ENCODE measurements at places on chromosomes 5 and 9.
A peak's percentile ranks its signal among the peaks of the same experiment; 100 is the strongest.

DNA sequence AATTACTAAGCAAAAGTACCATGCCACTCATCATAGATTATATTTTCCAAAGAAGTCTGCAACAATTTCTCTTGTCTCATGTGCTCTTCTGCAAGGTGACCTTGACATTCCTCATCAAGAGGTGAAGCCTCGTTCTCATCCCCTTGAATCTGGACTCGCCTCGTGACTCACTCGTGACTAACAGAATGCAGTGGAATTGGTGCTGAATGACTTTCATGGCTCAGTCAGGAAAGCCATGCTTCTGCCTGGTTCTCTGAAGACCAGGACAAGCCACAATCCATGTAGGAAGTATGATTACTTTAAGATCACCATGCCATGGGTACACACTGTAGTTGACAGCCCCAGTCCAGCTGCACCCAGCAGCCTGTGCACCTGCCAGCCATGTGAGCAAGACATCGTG is 335.8 kb downstream of the GADD45G start:
- no peak for DNase-seq

GRCh38 chr5:91101600-91102379 is 281.3 kb downstream of the ARRDC3 start:
- peak; percentile 24 for DNase-seq

DNA sequence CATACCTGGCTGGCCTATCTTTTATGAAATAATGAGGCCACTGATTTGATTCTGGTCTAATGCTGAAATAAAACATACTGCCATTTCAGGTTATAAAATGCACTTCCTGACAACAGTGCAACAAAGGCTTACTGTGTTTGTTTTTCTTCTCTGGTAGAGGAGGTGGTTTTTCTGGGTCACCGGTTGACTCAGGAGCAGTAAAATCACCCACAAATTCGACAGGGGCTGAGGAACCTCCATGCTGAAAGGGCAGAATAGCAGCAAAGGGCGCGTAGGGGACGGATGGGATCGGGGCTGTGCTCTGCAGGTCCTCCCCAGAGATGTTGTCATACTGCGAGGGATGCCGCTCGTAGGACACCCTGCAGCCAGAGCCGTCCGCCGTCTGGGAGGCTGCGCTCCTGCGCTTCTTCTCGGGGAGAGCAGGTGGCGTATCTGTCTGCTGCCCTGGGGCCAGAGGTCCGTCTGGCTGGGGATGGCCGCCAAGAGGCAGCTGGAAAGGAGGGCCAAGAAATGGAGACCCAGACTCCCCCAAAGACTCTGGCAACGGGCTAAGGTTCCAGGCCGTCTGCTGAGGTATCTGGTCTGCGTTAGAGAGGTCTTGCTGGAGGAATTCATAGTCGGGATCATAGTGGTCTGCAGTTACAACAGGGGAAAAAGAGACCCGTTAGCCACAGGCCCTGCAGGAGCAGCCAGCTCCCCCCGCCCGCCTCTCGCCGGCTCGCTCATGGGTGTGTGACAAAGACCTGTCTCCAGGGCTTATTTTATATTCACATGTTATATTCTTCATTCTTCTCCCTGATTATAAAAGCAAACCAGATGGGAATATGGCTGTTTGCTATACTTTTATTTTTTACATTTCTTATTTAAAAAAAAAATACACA is 80.7 kb downstream of the PRRT1B start:
- no peak for DNase-seq

- no peak for DNase-seq
These were observed 15.1 kb downstream of the AUH start for GRCh38 chr9:91346644-91347043.

DNA sequence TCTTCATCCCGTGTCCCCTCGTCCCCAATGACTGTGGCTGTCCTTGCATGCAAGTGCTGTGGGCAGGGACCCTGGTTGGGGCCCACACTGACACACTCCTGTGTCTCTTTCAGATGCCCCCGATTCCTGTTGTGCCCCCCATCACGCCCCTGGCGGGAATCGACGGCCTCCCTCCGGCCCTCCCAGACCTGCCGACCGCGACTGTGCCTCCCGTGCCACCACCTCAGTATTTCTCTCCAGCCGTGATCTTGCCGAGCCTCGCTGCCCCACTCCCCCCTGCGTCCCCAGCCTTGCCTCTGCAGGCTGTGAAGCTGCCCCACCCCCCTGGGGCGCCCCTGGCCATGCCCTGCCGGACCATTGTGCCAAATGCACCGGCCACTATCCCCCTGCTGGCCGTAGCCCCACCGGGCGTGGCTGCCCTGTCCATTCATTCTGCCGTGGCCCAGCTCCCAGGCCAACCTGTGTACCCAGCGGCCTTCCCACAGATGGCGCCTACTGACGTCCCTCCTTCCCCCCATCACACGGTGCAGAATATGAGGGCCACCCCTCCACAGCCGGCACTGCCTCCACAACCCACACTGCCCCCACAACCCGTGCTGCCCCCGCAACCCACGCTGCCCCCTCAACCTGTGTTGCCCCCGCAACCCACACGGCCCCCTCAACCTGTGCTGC is 75.0 kb downstream of the WNK2 start:
- no peak for DNase-seq

- DNase-seq = no peak
These were observed 67.1 kb upstream of the HSPB3 start for GRCh38 chr5:54388409-54388808.

DNA sequence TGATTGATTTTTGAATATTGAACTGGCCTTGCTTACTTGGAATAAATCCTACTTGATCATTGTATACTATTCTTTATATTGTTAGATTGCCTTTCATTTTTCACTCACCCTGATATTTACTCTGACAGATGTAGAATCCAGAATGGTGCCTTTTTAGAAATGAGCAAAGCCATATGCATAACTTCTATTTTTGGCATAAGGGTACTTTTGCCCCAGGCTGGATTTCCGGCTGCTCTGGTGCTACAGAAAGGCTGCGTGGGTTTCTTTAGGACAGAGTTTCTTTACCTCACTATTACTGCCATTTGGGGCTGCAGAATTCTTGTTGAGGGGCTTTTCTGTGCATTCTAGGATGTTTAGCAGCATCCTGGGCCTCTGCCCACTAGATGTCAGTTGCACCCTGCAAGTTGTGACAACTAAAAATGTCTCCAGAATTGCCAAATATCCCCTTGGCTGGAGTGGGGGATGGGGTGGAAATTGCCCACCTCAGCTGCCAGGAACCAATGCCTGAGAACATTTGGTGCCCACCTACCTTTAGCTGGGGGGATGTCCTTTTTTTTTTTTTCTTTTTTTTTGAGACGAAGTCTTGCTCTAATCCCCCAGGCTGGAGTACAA is 50.1 kb downstream of the SLC36A1 start:
- no peak for DNase-seq

- DNase-seq = no peak
These were observed 752.9 kb downstream of the CDH18 start for GRCh38 chr5:19235101-19235584.

- no peak for DNase-seq
These were observed 224.3 kb downstream of the AUH start for GRCh38 chr9:91137391-91137790.

- no peak for DNase-seq
These were observed 350.4 kb downstream of the CDH10 start for GRCh38 chr5:24294333-24294732.

GRCh38 chr9:27089706-27090105 is 19.3 kb upstream of the TEK start:
- no peak for DNase-seq

DNA sequence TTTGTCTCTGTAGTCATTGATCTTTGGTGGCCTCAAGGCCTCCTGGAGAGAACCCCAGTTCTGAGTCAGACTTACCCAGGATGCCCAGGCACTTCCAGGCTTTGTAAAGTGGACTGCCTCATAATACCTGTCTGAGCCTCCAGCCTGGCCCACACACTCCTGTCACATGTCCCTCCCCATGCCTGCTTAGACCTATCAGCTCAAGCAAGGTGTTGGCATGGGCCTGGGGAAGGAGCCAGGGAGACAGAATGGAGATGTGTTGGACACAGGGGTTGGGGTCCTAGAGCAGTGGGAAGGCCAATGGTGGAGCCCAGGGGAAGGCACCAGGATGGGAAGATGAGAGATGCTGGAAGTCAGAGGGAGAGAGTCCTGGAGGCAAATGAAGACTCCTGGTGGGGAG is 136.2 kb downstream of the CFAP90 start:
- no peak for DNase-seq

DNA sequence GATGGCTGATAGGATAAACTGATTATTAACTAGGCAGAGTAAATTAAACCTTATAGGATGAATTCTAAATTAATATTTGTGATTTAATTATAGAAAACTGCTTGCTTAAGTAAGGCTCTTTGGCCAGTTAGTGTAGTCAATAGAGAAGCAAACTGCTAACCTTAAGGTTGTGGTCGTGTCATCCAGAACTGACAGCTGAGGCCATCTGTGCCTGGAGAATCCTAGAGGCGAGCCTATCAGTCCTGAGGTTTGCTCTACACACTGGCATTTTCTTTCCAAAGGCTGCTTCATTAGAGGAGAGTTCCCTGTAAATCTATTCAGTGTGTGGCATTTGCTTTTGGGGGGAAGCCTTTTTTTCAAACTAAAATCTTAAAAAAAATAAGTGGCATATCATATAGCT is 169.2 kb downstream of the MEF2C start:
- DNase-seq = no peak

GRCh38 chr9:34254141-34254913 is 74.7 kb downstream of the KIF24 start:
- no peak for DNase-seq

GRCh38 chr5:119275601-119276173 is 80.1 kb upstream of the TNFAIP8 start:
- DNase-seq = no peak

DNA sequence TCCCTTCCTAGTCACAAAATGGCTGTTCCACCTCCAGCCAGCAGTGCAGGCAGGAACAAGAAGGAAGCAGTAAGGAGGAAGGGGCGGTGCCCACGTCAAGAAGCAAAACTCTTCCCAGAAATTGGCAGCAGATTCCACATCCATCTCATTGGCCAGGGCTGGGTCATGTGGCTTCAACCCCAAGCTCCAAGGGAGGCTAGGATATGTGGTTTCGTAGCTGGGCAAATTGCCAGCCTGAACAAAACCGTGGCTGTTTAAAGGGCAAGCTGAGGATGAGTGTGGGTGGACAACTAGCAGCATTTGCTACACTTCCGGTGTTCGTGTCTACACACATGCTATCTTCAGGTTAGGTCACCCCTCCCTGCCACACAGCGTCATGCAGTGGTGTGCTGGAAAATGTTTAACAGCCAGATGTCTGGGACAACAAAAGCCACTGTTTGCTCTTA is 92.1 kb upstream of the MAP1B start:
- no peak for DNase-seq

DNA sequence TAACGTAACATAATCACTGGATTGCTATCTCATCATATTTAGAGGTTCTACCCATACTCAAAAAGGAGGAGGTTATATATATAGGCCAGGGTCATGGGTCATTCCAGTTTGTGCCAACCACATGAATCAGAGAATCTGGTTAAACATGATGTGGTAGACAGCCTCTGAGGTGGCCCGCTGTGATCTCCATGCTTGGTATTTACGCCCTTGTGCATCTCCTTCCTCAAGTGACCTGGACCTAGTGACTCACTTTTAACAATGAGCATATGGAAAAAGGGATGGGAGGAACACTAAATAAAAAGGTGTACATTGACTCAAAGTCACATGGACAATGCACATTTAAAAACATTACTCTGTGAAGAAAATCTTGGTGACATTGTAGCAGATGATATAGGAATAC is 77.7 kb upstream of the CTNND2 start:
- DNase-seq = no peak

DNA sequence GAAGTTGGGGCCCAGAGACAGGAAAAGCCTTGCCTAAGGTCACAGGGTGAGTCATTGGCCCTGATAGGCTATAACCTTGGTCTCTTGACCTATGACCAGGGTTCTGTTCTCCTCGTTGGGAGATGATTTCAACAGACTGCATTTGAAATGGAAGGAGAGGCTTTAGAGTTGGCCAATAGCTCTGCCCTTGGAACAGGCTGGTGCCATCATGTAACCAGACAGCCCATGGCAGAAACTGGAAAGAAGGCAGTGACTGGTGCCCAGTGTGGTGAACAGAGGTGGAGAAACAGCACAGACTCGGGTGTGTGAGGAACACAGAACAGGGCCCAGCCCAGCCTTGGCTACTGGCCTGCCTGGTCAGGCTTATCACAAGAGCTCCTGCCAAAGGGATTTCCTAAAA is 109.8 kb upstream of the SLC25A48 start:
- no peak for DNase-seq

- DNase-seq = no peak
These were observed 15.6 kb downstream of the CIZ1 start for GRCh38 chr9:128175726-128176125.

- DNase-seq = no peak
These were observed 127.7 kb upstream of the BASP1 start for GRCh38 chr5:17089690-17090089.

GRCh38 chr9:121551985-121552753 is 52.5 kb upstream of the GGTA1 start:
- no peak for DNase-seq

GRCh38 chr5:124872086-124872485 is 125.6 kb upstream of the ZNF608 start:
- DNase-seq = no peak

DNA sequence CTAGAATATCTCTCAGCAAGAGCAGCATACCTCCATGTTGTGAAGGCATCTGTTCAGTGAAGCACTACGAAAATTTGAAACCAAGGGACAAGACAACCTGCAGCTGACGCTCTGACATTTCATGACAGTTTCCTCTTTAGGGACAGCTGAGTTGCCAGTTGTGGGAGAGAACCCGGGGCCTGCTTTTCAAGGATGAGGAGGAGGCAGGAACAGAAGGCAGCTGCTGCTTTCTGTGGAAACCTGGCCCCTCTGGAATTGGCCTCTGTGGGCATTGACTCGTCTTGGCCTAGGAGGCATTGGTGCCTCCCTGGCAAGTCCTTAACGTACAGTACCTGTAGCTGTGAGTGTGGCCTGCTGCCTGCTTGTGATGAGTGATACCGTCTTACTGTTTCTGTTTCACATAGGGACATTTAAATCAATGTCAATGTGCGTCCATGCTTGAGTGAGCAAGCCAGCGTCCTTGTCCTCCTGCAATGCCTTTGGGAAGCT is 21.6 kb downstream of the SLC46A2 start:
- DNase-seq = no peak

DNA sequence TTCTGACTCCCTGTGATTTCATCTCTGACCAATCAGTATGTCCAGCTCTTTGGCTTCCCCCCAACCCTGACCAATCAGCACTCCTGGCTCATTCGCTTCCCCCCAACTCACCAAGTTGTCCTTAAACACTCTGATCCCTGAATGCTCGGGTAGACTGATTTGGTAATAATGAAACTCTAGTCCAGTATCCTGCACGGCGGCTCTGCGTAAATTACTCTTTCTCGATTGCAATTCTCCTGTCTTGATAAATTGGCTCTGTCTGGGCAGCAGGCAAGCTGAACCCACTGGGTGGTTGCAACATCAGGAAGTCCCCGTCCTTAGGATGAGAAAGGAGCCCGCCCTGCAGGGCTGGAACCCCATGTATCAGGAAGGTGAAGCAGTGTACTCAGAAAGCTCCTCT is 10.4 kb downstream of the FCN2 start:
- no peak for DNase-seq

DNA sequence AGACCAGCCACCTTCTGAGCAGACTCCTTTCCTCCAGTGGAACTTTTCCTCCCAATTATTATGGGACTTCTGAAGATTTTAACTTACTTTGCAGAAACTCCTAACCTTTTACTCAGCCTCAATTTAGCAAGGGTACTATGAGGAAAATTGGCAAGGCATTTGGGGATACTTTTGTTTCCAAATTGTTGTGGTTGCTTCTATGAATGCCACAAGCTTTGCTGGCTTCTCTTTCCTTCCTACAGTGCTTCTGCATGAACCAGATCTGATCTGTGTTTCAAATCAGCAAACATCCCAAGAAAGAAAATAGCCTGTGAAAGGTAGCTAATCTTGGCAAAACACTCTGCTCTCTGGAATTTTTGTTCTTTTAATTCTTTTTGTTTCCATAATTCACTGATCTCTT is 57.3 kb upstream of the TAF11L2 start:
- no peak for DNase-seq

Measured in stimulated activated CD4-positive, alpha-beta T cell treated with anti-CD3 and anti-CD28 coated beads, TNF-alpha, amount 100 ng/mL, for 48 hours (primary cell).